ENCODE measurements at places on chromosomes 3 and 15.

DNA sequence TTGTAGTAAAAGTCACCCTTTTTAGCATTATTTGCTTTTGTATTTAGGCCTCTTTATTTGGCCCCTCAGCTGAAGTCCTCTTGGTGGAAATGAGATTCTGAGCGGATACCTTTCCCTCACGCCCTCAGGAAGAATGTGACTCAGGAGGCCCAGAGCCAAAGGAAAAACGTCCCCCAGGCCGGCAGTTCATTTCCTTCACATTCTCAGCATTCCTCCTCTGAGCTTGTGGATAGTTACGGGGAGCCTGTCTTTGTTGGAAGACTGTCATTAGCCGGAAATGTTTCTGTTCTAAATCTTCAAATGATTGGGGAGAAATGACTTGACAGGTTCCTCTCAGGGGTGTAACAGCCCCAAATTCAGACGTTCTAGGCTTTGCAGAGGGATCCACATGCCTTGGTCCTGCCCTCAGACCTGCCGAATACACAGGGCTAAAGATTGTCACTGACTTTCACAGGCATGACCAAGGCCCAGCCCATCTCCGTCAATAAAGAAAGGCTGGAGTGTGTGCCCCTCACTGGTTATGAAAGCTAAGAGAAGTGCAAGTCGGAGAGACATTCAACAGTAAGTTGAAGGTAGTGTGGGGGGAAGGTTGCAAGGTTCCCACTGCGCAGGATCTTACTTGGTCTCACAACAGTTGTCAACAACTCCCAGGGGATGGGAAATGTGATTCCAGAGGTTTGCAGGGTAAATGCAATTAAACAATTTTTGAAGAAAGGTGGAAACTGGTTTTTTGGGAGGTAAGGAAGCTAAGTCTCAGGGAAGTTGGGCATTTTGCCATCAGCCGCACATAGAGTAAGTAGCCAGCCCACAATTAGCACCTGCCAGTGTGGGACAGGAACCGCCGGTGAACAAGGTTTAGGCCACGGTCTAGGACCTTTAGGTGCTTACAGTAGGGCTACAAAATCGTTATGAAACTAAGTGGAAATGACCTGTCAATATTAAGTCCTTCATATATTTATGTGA, 39.7 kb upstream of the MYZAP start:
- peak; percentile 92 for DNase-seq

- DNase-seq, result peak; percentile 71
These were observed at the start of gene LARP6 for GRCh38 chr15:70853973-70854665. Gene LARP6, minus strand, starts transcription at chr15:70854157. Its CDS starts 69 bp downstream, at chr15:70854088.

DNA sequence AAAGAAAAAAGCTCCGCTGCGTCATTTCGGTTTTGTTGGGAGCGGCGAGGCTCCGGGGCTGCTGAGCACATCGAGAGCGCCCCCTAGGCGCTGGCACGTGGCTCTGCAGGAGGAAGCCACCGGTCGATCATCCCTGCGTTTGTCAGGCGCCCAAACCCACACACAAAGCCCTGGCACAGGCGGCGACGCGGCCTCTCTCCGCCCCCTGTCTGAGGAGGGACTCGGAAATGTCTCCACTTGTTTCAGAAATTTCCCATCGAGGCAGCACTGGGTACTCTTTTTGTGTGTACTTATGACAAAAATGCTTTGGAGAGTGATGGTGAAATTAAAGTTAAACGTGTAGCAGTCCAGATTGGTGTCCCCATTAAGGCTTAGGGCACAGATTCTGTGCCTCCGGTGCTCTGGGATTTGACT, 407.3 kb upstream of the ONECUT1 start:
- peak; percentile 30 for DNase-seq

DNA sequence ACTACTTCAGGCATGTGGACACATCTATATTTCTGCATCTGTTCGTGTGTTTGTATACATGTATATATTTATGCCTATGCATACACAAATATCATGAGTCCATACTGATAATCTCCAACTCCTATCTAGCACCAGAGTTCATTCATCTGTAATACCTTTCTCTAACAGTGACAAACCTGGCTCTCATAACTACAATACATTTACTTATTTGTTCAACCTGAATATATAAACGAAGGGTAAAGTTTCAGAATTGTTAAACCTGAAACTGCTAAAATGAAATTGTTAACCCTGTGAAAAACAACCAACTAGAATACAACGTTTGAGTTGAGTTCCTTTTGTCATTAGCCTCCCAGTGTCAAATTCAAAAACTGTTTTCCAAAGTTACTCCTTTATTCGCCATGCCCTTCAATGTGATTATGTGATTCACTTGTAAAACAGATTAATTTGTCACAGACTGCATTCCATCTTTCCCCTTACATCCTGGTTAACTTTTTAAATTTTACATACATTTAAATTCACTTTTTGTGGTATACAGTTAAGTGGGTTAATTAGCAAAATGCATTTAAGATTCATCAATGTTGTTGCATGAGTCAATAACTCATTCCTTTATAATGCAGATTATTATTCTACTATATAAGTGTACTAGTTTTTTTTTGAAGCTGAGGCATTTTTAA, 58.5 kb downstream of the PIK3R4 start:
- no peak for DNase-seq

GRCh38 chr3:59285560-59285959, 235.7 kb upstream of the CFAP20DC start:
- DNase-seq, result no peak

- no peak for DNase-seq
These were observed 47.2 kb upstream of the PXYLP1 start for GRCh38 chr3:141184430-141184829.

DNA sequence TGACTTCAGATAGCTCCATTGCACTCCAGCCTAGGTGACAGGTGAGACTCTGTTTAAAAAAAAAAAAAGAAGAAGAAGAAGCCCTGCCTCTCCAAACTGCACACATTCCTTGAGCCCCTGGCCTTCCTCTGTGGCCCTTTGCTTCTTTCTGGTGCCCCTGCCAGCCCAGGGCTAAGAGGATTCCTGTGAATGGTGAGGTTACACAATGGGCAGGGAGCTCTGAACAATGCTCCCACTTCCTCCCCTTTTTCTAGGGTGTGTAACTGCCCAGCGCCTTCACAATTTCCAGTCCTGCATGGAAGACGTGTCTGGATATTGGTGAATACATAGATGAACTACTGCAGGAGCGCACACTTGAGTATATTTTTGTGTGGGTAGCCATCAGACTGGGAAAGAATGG, 3.6 kb upstream of the AMOTL2 start:
- no peak for DNase-seq

GRCh38 chr3:45612918-45613602, 18.5 kb downstream of the LIMD1 start:
- no peak for DNase-seq

- no peak for DNase-seq
These were observed 3.3 kb downstream of the RHOV start for GRCh38 chr15:40870716-40871115.

DNA sequence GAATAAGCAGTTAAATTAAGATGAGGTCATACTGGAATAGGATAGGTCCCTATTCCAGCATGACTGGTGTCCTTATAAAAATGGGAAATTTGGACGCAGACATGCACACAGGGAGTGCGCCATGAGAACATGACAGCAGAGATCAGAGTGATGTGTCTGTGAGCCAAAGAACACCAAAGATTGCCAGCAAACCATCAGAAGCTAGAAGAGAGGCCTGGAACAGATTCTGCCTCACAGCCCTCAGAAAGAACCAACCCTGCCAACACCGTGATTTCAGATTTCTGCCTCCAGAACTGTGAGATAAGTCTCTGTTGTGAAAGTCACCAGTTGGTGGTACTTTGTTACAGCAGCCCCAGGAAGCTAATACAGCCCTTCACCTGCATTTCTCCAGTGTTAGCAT, 34.7 kb downstream of the EPHB1 start:
- DNase-seq, result no peak

DNA sequence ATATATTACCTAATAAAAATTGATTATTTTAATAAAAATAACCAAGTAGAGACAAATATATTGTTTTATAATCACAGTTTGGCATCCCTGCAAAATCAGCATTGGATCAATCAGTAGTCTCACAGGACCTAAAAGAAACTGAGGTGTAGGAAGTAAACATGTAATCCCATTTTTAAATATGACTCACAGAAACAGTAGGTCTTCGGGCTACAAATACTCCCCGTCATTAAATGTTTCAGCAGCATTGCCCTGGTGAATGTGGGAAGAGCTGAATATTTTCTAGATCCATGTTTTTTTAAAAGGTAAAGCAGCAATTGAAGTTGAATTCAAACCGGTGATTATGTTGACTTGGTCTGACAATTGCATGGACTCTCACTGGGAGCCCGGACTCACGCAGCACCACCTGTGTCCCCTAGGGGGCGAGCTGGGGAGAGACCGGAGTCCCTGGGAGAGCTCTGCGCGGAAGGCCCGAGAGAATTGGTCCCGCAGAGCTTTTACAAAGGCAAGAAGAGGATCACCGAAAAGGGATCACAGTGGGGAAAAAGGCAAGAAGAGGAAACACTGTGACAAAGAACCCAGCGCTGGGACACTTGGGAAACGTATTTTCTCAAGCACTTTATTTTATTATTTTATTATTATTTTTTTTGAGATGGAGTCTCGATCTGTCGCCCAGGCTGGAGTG, 17.2 kb upstream of the USP3 start:
- peak; percentile 79 for DNase-seq

GRCh38 chr15:64000183-64000951, 45.9 kb downstream of the DAPK2 start:
- DNase-seq, result peak; percentile 10

GRCh38 chr15:51825698-51826097, 3.8 kb upstream of the TMOD3 start:
- DNase-seq, result no peak

DNA sequence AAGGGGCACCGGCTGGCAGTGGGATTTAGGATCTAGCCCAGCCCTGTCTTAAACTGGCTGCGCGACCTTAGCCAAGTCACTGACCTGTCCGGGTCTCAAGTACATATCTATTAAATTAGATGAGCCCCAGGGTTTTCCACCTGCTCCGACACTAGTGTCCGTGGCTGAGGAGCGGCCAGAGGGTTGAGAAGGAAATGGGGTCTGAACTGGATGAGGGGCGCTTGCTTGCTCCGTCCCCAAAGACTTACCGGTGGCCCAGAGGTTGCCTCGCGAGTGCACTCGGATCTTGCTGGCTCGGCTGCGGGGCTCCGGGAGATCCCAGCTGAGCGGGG, 285 bp downstream of the NMB start:
- no peak for DNase-seq
